ENCODE measurements at places on chromosomes 1 and 21. TPM values are rescaled to one million over a fixed set of nuclear protein-coding genes. Genes with fewer than 3 reads are reported as not detected.

KIAA0040 gene
- total RNA-seq, result 29.0 TPM

- no peak overlapping the region for H3K4me3 ChIP-seq
- DNase-seq, result no peak
- H3K4me1 ChIP-seq, result peaks cover 2% of the 10 kb centered on the region
- H3K27ac ChIP-seq, result no peak overlapping the region
- no peaks in the 10 kb centered on the region for H3K36me3 ChIP-seq
Observed at GRCh38 chr1:7442918-7443317, 328.2 kb upstream of the VAMP3 start.

- no peaks in the 10 kb centered on the region for H3K27me3 ChIP-seq
- H3K27ac ChIP-seq, result no peak overlapping the region
- H3K4me3 ChIP-seq, result no peak overlapping the region
- peaks cover 6% of the 10 kb centered on the region for H3K4me1 ChIP-seq
Observed at GRCh38 chr1:11929849-11930248, 3.6 kb upstream of the KIAA2013 start.

- no peak overlapping the region for H3K27ac ChIP-seq
- no peak for DNase-seq
- H3K4me1 ChIP-seq, result peaks cover 19% of the 10 kb centered on the region
- H3K4me3 ChIP-seq, result no peak overlapping the region
- no peaks in the 10 kb centered on the region for H3K27me3 ChIP-seq
Observed at GRCh38 chr21:41920476-41920875, 33.3 kb downstream of the C2CD2 start.

DNA sequence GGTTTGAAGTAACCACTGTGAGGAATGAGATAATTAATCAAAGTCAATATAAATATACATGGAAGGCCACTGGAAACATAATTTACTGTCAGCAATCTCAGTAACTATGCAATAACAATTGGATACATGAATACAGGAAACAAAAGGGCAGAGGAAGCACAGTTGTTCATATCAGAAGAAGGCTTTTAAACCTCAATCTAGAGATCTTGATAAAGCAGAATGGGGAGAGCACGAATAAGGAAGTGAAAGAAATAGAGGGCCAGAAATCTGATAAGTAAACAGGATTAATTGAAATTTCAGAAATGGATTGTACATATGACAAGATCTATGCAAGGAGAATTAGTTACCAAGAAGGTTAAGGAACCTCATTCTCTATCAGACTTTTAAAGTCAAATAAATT, 93.0 kb downstream of the EVI5 start:
- DNase-seq, result no peak
- H3K36me3 ChIP-seq, result no peaks in the 10 kb centered on the region
- peaks cover 8% of the 10 kb centered on the region for H3K4me1 ChIP-seq
- H3K4me3 ChIP-seq, result no peak overlapping the region
- H3K27me3 ChIP-seq, result peaks cover 8% of the 10 kb centered on the region

- H3K4me1 ChIP-seq, result peaks cover 13% of the 10 kb centered on the region
- H3K36me3 ChIP-seq, result no peaks in the 10 kb centered on the region
- H3K27ac ChIP-seq, result no peak overlapping the region
- H3K4me3 ChIP-seq, result no peak overlapping the region
Observed at GRCh38 chr1:243942196-243943150, 92.4 kb upstream of the AKT3 start.

DNA sequence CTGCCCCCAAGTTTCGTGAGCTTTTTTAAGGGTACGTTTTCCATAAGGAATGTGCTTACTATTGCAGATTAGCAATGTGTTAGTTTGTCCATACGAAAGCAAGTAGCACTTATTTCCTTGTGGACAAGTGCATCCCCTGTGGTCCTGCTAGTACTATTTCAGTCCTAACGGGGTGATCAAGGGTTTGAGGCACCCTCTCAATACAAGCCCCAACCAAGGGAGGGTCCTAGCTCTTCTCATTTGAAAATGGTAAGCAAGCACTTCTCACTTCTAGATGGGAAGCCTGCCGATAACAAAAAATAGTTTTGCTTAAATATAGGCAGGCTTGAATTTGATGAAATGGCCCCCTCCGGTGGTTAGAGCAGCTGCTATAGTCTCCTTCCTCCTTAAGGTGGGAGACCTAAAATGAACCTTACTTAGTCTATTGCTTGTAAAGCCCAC, 64.0 kb upstream of the HMCN1 start:
- H3K27ac ChIP-seq, result peak overlapping the region; percentile 49
- peak; percentile 32 for DNase-seq
- peaks cover 20% of the 10 kb centered on the region for H3K4me1 ChIP-seq
- peaks cover 5% of the 10 kb centered on the region for H3K27me3 ChIP-seq
- no peaks in the 10 kb centered on the region for H3K36me3 ChIP-seq
- H3K4me3 ChIP-seq, result no peak overlapping the region

GRCh38 chr21:16046656-16047330, 317.0 kb downstream of the USP25 start:
- no peaks in the 10 kb centered on the region for H3K4me1 ChIP-seq
- H3K36me3 ChIP-seq, result no peaks in the 10 kb centered on the region
- no peak overlapping the region for H3K4me3 ChIP-seq
- no peak overlapping the region for H3K27ac ChIP-seq
- H3K27me3 ChIP-seq, result peaks cover 4% of the 10 kb centered on the region
- DNase-seq, result no peak

DNA sequence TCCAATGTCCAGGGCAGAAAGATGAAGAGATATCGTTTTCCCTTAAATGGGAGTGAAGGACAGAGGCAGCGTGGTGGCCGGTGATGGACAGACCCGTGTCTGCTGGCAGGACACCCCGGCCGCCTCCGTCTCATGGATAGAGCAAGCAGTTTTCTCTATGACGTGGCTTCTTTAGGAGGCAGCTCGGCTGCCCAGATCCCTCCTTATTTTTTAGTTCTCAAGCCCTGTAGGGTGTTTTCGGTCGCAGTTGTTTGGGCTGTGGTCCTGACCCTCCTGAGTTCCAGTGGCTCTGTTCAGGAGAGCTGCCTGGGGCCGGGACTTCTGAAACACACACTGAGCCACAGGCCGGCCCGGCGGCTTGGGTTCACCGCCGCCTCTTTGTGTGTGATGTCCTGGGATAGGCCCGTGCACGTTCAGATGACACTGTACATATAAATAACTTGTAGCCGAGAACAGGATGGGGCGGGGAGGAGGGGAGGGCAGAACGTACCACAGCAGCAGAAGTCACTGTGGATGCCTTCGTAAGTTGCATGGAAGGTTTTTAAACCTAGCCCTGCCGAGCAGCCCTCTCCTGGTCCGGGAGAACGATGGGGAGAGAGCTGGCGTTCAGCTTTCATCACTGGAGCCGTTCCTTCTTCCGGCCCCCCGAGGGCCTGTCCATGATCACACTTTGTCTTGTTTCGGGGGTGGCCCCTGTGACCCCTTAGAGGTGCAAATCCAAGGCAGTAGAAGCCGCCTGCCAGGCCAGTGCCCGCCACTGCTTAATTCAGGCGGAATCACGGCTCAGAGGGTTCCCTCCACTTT, 65.2 kb downstream of the SIK1 start:
- H3K36me3 ChIP-seq, result no peaks in the 10 kb centered on the region
- peaks cover 19% of the 10 kb centered on the region for H3K4me1 ChIP-seq
- peak overlapping the region; percentile 82 for H3K4me3 ChIP-seq
- H3K27ac ChIP-seq, result peak overlapping the region; percentile 93
- H3K27me3 ChIP-seq, result peaks cover 13% of the 10 kb centered on the region

GRCh38 chr1:210722410-210723081, 393.8 kb downstream of the HHAT start:
- DNase-seq, result no peak
- no peaks in the 10 kb centered on the region for H3K4me1 ChIP-seq
- peaks cover 21% of the 10 kb centered on the region for H3K27me3 ChIP-seq
- no peak overlapping the region for H3K4me3 ChIP-seq

GRCh38 chr1:228860911-228861831, 125.9 kb downstream of the RHOU start:
- DNase-seq, result no peak
- peak overlapping the region; percentile 29 for H3K27ac ChIP-seq
- H3K4me1 ChIP-seq, result peaks cover 21% of the 10 kb centered on the region
- peaks cover 24% of the 10 kb centered on the region for H3K27me3 ChIP-seq
- H3K36me3 ChIP-seq, result no peaks in the 10 kb centered on the region
